ENCODE measurements at places on chromosomes 6 and 20. TPM values are rescaled to one million over a fixed set of nuclear protein-coding genes. Genes with fewer than 3 reads are reported as not detected.

DNA sequence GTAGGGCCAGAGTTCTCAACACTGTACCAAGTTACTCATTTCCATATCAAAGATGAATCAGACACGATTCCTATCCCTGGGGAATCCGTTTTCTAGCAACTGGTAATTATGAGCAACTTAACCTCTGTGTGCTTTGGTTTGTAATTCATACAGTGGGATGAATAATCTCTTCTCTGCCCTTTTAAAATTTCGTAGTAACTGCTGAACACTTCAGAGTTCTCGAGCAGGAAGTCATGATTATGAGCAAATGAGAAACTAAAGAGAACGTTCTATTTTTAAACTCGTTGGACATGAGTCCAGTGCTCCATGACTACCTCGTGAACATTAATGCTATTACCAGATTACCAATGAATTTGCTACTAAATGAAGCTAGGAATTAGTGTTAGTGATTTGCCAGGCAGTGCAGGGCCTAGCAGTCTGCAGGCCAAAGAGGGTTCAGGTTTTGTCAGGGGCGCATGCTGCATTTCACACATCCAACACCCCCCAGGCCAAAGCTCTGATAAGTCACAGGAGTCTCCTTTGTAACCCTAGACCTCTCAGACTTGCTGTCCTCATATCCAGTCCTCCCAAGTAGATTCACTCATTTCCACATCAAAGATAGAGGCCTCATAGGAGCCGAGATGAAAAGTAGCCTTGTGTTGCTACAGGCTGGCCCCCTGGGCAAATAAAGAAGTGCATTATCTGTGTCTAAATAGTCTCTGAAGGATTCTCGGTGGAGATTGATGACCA is 45.8 kb upstream of the VSTM2L start:
- no peak for DNase-seq

DNA sequence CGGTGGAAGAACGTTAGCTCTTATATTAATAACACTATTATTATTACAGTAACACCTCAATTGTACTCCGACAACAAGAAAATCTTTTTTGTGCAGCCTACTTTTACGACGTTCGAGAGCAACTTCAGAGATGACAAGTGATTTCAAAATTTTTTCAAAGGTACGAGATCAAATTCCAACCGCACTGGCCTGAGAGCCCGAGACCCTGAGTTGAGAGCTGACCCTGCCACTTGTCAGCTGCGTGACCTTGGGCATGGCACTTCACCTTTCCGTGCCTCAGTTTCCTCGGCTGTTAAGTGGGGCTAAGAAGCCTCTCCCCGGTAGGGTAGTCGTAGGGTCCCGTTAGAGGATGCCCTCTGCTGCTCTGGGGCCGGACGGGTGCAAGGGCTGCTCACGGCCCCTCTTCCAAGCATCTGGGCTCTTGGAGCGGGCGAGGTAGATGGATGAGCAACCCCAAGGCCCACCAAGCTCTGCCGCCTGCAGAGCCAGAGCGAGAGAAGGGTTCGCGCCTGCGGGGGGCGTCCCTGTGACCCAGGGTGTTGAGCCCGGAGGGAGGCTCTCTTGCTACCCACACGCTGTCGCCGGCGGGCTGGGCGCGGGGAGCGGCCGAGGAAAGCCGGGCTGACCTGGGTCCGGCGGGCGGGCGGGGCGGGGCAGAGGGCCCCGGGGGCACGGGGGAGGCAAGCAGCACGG is 510 bp downstream of the NDRG3 start:
- no peak for DNase-seq

DNA sequence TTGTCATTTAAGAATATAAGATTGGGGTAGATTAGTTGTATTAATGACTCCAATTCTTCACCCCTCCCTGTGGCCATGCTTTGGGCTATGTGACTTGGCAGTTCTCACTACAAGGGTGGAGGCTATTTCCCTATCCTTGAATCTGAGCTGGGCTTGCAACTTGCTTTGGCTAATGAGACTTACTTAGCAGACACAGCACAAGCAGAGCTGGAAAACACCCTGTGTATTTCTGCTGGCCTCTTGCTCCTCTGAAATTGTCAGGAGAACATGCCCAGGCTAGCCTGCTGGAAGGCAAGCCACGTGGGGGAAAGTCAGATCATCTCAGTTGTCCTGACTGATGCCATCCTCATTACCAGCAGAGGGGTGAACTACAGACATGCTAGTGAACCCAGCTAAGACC is 126.5 kb upstream of the HDGFL1 start:
- no peak for DNase-seq

- no peak for DNase-seq
These were observed 368.6 kb downstream of the CDH26 start for GRCh38 chr20:60326821-60327220.

TRIM10 gene
- 2.6 TPM for polyA plus RNA-seq

DNA sequence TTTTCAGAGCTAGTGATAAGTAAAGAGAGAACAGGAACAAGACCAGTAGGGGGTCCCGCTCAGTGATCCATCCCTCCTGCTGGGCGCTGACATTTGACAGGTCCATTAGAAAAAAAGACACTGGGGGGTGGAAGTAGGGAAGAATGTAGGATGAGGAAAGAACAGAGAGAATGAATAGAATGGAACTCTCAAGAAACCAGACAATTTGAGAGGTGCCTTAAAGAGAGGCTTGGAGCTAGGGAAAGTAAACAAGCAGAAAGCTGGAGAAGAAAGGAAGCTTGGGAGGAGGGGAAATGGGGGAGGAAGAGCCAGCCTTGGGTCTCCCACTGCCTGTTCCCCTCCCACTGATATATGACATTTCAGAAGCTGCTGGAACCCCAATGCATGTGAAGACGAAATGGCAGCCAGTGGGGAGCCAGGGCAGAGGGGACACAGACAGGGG is 8.4 kb downstream of the GABBR1 start:
- no peak for DNase-seq

- no peak for DNase-seq
These were observed 140.8 kb downstream of the ALDH8A1 start for GRCh38 chr6:134809130-134809529.

GRCh38 chr20:22369100-22369499 is 215.3 kb downstream of the FOXA2 start:
- DNase-seq, result no peak

DNA sequence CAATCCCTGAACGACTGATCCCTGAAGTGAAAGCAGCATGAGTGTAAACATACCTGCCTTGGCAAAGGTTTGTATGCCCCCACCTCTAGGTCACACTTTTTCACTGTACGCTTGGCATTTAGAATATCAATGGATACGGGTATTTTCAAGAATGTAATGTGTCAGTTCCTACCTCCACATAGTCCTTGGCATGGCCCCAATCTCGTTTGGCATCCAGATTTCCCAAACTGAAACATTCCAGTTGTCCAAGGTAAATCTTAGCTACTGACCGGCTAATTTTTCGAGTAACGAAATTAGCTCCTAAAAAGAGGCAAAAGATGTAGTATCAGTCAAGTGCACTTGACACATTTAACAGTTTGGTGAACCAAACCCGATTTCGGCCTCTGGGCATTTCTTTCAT is 315.5 kb downstream of the GMDS start:
- DNase-seq, result no peak

GRCh38 chr20:38999965-39000910 is 38.1 kb downstream of the DHX35 start:
- no peak for DNase-seq

DNA sequence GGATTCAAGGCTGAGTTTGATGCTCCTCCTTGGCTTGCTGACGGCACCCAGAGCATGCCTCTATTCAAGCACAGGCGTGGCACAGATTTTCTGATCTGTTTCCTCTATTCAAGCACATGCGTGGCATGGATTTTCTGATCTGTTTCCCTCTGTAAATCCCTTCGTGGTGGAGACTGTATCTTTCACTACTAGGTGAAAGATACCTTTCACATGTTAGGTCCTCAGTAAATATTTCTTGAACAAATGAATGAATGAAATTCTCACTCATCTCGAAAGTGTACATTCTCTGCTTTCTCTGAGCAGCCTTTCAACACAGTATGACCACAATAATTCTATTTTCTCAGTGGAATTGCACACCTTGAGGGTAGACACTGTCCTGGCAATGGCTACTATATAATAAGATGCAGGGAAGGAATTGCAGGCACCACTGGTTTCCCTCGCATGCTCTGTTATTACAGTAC is 72.6 kb upstream of the F13A1 start:
- no peak for DNase-seq
